Neural progenitor cell (in vitro differentiated cells): ENCODE measurements at places on chromosomes 16 and 17. TPM values are rescaled to one million over a fixed set of nuclear protein-coding genes. Genes with fewer than 3 reads are reported as not detected.
A peak's percentile ranks its signal among the peaks of the same experiment; 100 is the strongest.

ZKSCAN2 gene
- total RNA-seq = 11.8 and 11.9 TPM in 2 replicates

DNA sequence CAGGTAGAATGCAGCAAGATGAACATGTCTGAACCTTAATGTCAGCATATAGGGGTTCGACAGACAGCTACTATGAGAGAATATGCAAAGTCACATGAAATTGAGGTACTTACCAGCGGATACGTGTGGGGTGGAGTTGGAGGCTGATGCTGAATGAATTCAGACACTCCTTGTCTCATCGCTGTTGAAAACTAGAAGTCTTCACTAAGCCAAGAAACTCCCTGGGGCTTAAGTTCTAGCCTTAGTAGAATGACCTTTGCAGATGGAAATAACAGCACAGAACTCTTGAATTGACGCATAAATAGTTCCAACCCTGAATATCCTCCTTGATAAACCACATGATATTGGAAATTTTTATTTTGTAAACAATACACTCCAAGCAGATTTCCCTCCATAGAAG is 32.9 kb upstream of the MYOCD start:
- DNase-seq = no peak

DNA sequence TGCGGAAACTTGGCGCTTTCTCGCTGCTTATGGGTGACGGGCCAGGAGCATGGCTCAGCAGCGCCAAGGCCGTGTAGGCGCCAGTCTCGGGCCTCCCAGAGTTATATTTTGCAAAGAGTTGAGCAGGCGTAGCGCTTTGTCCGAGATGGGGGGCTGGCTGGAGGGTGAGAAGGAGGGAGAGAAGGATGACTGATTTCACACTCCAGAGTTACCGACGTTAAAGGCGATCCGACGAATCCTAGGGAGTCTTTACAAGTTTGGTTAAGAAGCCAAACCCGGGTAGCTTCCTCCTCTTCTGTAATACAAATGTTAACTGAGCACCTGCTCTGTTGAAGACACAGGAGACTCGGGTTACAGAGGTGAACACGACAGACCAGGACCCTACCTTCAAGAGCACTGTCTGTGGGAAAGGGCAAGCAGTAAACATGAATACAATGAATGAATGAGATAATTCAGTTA is 782 bp downstream of the POLR2A start:
- no peak for DNase-seq

DNA sequence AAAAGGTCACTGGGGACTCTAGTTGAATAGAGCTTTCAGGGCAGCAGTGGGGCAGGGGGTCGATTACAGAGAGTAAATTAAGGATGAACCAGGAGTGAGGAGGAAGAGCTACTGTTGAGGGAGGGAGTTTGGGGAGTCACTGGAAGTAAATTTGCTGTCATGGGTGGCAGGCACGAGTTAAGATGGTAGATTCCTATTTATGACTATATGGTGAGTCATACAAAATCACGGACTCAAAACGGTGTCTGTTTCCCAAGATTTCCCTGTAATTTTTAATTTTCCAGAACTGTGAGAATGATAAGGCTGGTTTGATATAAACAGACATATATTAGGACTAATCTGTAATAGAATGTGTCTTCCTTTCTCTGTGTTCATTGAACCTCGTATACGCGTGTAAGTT is 287.6 kb upstream of the GOT2 start:
- DNase-seq = no peak

- DNase-seq = no peak
Observed at GRCh38 chr17:48603959-48604769, 622 bp downstream of the HOXB6 start.

CCL15 gene
- not detected in 2 replicates for total RNA-seq

DNA sequence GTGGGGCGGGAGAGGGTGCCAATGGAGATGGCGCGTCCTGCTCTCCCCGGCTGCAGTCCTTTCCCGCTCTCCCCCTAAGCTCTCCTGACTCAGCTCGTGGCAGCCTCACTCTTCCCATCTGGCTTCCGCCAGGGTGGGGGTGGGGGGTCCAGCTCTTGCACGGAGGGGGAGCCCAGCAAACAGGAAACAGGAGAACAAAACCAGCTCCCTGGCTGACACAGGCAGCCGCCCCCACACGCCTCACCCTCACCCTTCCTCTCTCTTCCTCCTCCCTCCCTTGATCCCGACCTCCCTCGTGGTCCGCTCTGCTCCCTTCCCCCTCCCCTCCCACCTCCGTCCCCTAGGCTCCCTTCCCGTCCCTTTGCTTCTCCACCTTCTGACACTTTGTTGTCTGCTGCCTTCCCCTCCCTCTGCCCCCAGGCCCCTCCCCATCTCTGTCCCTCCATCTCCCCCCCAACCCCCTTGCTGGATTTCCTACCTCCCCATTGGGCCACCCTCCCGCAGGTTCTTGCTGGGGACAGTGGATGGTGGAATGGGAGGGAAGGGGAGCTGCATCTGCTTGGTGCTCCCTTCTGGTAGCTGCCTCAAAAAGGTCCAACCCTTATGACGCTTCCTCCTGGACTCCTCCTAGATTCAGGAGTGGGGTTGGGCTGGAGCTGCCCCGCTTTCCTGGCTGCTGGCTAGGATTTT is 23.7 kb downstream of the ARHGAP23 start:
- DNase-seq = peak; percentile 65
